Mesenchymal stem cell (in vitro differentiated cells and primary cell): ENCODE measurements at places on chromosomes 7 and 10.
A peak's percentile ranks its signal among the peaks of the same experiment; 100 is the strongest.

- H3K36me3 ChIP-seq = no peaks in the 10 kb centered on the region
- H3K4me3 ChIP-seq = no peak overlapping the region
- DNase-seq = peak; percentile 71
- H3K4me1 ChIP-seq = no peaks in the 10 kb centered on the region
Observed at GRCh38 chr10:85558533-85558932, 808.1 kb downstream of the GRID1 start.

DNA sequence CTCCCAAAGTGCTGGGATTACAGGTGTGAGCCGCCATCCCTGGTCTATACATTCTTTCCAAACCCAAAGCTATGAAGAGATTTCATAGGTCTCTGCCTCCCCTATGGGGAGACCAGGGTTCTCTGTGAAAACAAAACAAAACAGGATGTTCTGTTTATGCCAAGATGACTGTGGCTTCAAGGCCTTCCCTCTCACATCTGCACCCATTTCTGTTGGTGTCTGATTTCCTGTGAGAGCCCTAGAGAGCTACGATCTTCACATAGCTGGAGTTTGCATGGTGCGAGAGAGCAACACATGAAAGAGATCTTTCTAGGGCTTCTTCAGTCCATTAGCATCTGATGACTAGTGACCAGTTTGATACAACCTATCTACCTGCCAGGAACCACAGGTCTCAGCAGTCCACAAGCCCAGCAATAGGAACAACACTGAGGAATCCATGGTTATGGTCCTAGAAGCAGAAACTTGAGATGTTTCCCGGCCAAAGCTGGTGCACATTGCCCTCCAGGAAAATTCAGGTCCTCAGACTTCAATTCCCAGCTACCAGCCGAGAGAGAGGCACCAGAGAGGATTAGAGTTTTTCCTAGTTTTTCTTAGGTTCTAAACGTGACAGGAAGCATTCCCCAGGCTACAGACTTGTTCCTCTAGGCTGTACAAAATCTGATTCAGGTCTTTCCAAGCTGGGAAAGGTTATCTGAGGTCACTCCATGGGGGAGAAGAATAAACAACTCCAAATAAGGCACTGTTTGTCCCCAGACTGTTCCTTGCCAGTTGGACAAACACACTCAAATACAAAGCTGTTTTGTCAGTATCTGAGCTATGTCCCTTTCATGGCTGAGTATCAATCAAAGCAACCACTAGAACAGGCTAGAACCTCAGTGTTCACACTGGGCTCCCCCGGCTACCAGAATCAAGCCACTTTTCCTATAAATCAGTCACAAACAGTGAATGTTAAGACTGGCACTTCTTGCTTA, 259.7 kb downstream of the CALN1 start:
- H3K36me3 ChIP-seq = no peaks in the 10 kb centered on the region
- DNase-seq = no peak
- no peak overlapping the region for H3K4me3 ChIP-seq
- H3K27ac ChIP-seq = no peak overlapping the region
- no peaks in the 10 kb centered on the region for H3K4me1 ChIP-seq

- H3K4me1 ChIP-seq = peaks cover 3% of the 10 kb centered on the region
- H3K36me3 ChIP-seq = no peaks in the 10 kb centered on the region
- no peak overlapping the region for H3K27ac ChIP-seq
- no peaks in the 10 kb centered on the region for H3K27me3 ChIP-seq
- no peak for DNase-seq
- H3K4me3 ChIP-seq = no peak overlapping the region
Observed at GRCh38 chr10:30228417-30229036, 120.6 kb downstream of the MTPAP start.

- DNase-seq = no peak
- H3K36me3 ChIP-seq = no peaks in the 10 kb centered on the region
- peaks cover 4% of the 10 kb centered on the region for H3K4me1 ChIP-seq
- H3K27ac ChIP-seq = no peak overlapping the region
Observed at GRCh38 chr7:117087639-117088396, 134.5 kb downstream of the ST7 start.

GRCh38 chr10:109993551-109994330, 14.0 kb upstream of the ADD3 start:
- no peak overlapping the region for H3K4me3 ChIP-seq
- H3K27me3 ChIP-seq = no peaks in the 10 kb centered on the region
- no peaks in the 10 kb centered on the region for H3K4me1 ChIP-seq
- no peak overlapping the region for H3K27ac ChIP-seq
- H3K36me3 ChIP-seq = no peaks in the 10 kb centered on the region

DNA sequence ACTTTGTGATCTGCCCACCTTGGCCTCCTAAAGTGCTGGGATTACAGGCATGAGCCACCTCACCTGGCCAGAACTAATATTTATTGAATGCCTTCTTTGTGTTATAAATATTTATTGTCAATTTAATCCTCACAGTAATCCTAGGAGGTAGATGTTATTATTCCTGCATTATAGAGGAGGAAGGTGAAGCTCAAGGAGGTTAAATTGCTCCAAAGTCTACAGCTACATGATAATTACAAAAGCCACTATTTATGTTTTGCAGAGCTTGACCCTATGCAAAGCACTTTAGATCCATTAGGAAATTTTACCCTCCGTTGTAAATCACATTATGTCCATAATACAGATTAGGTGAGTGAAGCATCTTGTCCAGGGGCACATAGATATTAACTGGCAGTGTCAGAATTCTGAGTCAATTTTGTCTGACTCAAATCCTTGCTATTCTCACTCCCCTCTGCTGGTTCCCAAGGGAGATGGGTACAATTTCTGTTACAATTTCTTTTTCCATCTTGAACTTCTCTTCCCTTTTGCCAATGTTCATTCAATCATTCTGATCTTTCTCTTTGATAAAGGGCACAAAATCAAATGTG, 25.7 kb upstream of the CDK14 start:
- no peaks in the 10 kb centered on the region for H3K4me1 ChIP-seq
- no peaks in the 10 kb centered on the region for H3K27me3 ChIP-seq
- no peaks in the 10 kb centered on the region for H3K36me3 ChIP-seq
- no peak overlapping the region for H3K4me3 ChIP-seq
- no peak for DNase-seq
- no peak overlapping the region for H3K27ac ChIP-seq
